ENCODE measurements at places on chromosomes 3 and 15.

GRCh38 chr15:98799461-98800390 is 151.4 kb downstream of the IGF1R start:
- no peak for DNase-seq

- no peak for DNase-seq
Observed at GRCh38 chr15:60557191-60557618, 78.3 kb upstream of the ICE2 start.

DNA sequence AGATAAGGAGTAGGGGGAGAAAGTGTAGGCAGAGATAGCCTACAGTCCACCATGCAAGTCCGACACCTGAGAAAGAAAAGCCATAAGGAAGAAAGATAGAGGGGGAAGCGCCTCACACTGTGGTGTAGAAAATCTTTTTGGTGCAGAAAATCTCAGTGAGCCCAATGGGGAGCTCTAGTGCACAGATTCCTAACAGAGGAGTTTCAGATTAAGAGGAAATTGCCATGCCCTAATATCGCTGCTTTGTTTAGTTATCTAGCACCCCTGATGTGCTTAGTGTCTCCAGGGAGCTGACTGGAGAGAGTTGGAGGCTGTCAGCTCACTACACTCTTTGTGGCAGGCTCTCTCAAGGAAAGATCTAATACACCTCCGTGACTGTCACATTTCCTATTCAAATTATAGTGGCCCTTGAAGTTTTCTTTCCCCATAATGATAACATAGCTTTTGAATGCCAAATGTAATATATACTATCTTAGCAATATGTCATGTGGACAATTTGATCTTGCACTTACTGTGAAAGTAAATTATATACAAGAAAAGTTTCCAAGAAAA is 33.7 kb downstream of the CGGBP1 start:
- DNase-seq, result no peak

DNA sequence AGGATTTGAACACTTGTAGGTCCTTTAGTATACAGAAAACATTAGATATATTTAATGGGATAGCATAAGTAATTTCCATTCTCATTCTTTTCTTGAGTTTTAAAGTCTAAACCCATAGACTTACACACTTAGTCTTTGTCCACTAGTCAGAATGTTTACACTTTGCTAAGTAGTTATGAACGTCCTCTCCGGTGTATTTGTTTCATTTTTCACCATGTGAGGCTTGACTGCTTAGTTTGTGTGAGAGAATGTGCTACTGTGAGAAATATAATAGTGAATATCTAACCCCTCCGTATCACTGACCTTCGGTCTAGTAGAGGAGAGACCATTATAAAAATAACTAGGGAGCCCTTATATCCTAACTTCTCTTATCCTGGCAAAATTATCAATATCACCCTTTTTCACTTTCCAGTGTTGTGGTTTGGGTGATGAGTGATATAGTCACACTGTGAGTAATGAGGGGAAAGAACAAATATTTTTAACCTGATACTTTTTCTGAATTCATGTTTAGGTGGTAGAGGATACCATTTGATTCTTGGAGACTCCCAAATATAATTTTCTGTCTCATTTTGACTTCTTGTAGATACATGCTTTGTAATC is 122.4 kb downstream of the UBE2E2 start:
- no peak for DNase-seq
